Subcutaneous preadipocyte (primary cell): ENCODE measurements at places on chromosomes 4 and X. TPM values are rescaled to one million over a fixed set of nuclear protein-coding genes. Genes with fewer than 3 reads are reported as not detected.

WAS gene
- total RNA-seq, result under 0.01 and 0.20 TPM in 2 replicates

DACH2 gene
- not detected in 2 replicates for total RNA-seq

ATXN3L gene
- not detected in 2 replicates for total RNA-seq

MAP7D2 gene
- 0.37 and 0.78 TPM in 2 replicates for total RNA-seq

TLR10 gene
- under 0.01 TPM in 1 of 2 replicates, not detected in the other for total RNA-seq

SLIT2 gene
- 19.8 and 29.1 TPM in 2 replicates for total RNA-seq

MCUB gene
- total RNA-seq, result 25.4 and 32.7 TPM in 2 replicates

BMX gene
- total RNA-seq, result not detected in 2 replicates

CT55 gene
- total RNA-seq, result not detected in 2 replicates

PYURF gene
- 60.2 and 61.4 TPM in 2 replicates for total RNA-seq

RAB39B gene
- 0.37 and 1.6 TPM in 2 replicates for total RNA-seq

REELD1 gene
- total RNA-seq, result not detected in 2 replicates

CSN1S1 gene
- not detected in 2 replicates for total RNA-seq

PDE6B gene
- 0.37 and 0.39 TPM in 2 replicates for total RNA-seq

PRRG1 gene
- 6.6 and 8.8 TPM in 2 replicates for total RNA-seq

ODAPH gene
- under 0.01 TPM in 1 of 2 replicates, not detected in the other for total RNA-seq

CT45A2 gene
- total RNA-seq, result not detected in 2 replicates

GABRA4 gene
- total RNA-seq, result not detected in 2 replicates

FGF5 gene
- total RNA-seq, result 1.5 and 10.6 TPM in 2 replicates

TRPC5OS gene
- not detected in 2 replicates for total RNA-seq

KDR gene
- total RNA-seq, result under 0.01 and 1.4 TPM in 2 replicates

CABS1 gene
- total RNA-seq, result not detected in 2 replicates

IL21 gene
- total RNA-seq, result not detected in 2 replicates

DOK7 gene
- under 0.01 TPM in 1 of 2 replicates, not detected in the other for total RNA-seq

PRR32 gene
- not detected in 2 replicates for total RNA-seq

NHSL2 gene
- total RNA-seq, result 0.78 and 1.8 TPM in 2 replicates

TMEM144 gene
- 5.9 and 6.6 TPM in 2 replicates for total RNA-seq

TLR8 gene
- total RNA-seq, result not detected in 2 replicates

GALNTL6 gene
- total RNA-seq, result not detected in 2 replicates

HTN3 gene
- total RNA-seq, result not detected in 2 replicates

NDUFB11 gene
- 43.2 and 73.1 TPM in 2 replicates for total RNA-seq

CLGN gene
- 0.98 and 3.3 TPM in 2 replicates for total RNA-seq

PLAC1 gene
- total RNA-seq, result not detected in 2 replicates

ASB5 gene
- under 0.01 TPM in 2 replicates for total RNA-seq

MAGEB17 gene
- total RNA-seq, result not detected in 2 replicates

EREG gene
- 0.73 and 13.5 TPM in 2 replicates for total RNA-seq

PWWP3B gene
- not detected in 2 replicates for total RNA-seq

CXCL3 gene
- 3.7 and 9.4 TPM in 2 replicates for total RNA-seq

HELT gene
- not detected in 2 replicates for total RNA-seq

PF4V1 gene
- total RNA-seq, result 0.59 TPM in 1 of 2 replicates, not detected in the other

LANCL3 gene
- total RNA-seq, result under 0.01 TPM in 1 of 2 replicates, not detected in the other

SSX2B gene
- not detected in 2 replicates for total RNA-seq

DCAF8L2 gene
- total RNA-seq, result under 0.01 TPM in 1 of 2 replicates, not detected in the other

STOX2 gene
- total RNA-seq, result under 0.01 and 0.39 TPM in 2 replicates

EDA gene
- total RNA-seq, result 0.59 and 0.73 TPM in 2 replicates

AADAT gene
- 2.2 and 4.9 TPM in 2 replicates for total RNA-seq

SAGE1 gene
- total RNA-seq, result not detected in 2 replicates

NMU gene
- total RNA-seq, result not detected in 2 replicates

RHOH gene
- total RNA-seq, result 0.20 TPM in 1 of 2 replicates, not detected in the other

NOX1 gene
- not detected in 2 replicates for total RNA-seq

CENPVL2 gene
- under 0.01 TPM in 1 of 2 replicates, not detected in the other for total RNA-seq

NR0B1 gene
- 1.2 and 8.5 TPM in 2 replicates for total RNA-seq

ADGRL3 gene
- total RNA-seq, result not detected in 2 replicates

CRMP1 gene
- under 0.01 TPM in 1 of 2 replicates, not detected in the other for total RNA-seq

RASSF6 gene
- under 0.01 TPM in 1 of 2 replicates, not detected in the other for total RNA-seq

EVC2 gene
- total RNA-seq, result 9.0 and 9.2 TPM in 2 replicates

GEMIN8 gene
- 12.9 and 15.8 TPM in 2 replicates for total RNA-seq
